DMS153 (cell line): ENCODE measurements at places on chromosomes 7 and 10.

DNA sequence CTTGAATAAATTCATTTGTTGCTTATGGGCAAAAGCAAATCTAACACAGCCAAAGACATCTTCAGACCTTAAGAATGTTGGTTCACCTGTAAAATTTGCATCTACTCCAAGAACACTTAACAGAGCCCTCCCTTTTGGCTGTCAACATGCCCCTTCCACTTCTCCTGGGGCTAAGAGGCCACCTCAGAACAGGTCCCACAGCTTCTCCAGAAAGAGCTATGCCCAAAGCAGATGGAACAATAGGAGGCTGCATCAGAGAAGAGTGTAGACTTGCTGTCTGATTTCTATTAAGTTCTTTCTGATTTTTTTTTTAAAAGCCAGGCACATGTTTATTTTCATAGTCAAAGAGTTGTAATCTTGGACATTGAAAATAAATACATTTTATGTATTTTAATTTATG lies 26.1 kb upstream of the TRIL start:
- no peak for DNase-seq

GRCh38 chr7:19709249-19709578 lies 377 bp upstream of the POLR1F start:
- no peak for DNase-seq

- no peak for DNase-seq
Observed at GRCh38 chr7:17062151-17063044, 180.6 kb upstream of the AGR3 start.

- no peak for DNase-seq
Observed at GRCh38 chr7:15750727-15751126, 64.2 kb upstream of the MEOX2 start.

GRCh38 chr10:30821261-30821993 lies 191.9 kb upstream of the LYZL2 start:
- DNase-seq, result no peak

DNA sequence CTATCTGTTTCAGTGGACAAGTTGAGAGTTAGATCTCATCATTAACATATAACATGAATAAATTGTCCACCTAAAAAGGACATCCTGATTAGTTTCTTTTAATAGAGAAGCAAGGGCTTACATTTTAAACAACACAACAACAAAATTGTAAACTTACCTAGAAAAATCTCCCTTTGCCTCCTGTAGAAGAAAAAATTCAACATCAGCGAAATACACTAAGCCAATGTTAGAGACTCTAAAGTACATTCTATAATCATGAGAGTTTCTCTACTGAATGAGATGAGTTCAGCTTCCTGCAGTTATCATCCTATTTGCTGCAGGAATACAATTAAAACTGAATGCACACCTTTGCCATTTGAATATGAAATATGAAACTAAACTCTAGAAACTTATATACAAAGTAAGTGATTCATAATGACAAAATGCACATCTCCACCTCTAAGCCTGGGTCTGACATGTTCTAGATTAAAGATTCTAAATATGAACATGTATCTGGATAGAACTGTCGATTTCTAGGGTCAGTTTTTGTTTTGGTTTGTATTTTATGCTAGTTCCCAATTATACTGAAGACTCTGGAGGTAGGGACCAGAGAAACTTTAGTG lies 174.8 kb downstream of the PRPF18 start:
- no peak for DNase-seq

DNA sequence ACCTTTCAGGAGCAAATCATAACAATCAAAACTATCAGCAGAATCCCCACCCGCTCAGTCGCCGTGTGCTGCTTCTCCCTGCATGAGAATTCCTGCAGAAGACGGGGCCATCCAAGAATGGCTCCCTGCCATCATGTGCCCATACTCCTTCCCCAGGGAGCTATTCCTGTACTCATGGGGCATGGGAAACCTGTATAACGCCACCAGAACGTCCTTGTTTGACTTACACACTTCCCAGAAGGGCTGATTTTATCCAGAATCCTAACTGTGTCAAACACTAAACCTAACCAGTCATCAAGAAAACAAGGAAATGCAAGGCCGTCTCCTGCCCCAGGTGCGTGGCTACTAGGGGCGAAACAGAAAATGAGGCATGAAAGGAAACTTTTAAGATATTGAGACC lies 16.0 kb downstream of the DIP2C start:
- DNase-seq, result no peak

- DNase-seq, result no peak
Observed at GRCh38 chr7:19442016-19442785, 266.6 kb downstream of the POLR1F start.

GRCh38 chr10:27819781-27820531 lies 74.3 kb upstream of the MKX start:
- no peak for DNase-seq

DNA sequence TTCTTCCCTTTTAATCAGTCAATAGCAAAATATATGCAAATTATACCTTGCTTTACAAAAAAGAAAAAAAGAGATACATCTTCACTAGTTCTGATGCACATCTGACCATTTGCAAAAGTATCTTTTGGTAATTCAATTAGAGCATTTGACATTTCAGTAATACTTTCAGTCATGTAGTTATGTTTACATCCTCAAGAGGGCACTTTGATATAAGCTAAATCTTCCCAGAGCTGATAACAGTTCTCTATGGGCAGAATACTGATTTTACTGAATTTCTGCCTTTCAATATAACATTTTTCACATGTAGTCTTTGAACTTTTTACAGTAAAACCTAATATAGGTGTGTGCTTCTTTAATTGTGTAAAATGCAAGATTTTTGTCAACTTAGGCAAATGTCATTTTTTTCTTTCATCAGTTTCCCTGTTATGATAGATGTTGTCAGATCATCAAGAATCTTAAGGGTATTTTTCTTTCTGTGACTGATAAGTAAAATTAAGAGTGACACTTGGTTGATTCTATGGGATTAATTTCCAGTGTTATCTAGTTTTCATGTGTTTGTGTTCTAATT lies 703.5 kb upstream of the SEMA3D start:
- no peak for DNase-seq

- no peak for DNase-seq
Observed at GRCh38 chr7:138345567-138345966, 114.5 kb upstream of the TRIM24 start.

DNA sequence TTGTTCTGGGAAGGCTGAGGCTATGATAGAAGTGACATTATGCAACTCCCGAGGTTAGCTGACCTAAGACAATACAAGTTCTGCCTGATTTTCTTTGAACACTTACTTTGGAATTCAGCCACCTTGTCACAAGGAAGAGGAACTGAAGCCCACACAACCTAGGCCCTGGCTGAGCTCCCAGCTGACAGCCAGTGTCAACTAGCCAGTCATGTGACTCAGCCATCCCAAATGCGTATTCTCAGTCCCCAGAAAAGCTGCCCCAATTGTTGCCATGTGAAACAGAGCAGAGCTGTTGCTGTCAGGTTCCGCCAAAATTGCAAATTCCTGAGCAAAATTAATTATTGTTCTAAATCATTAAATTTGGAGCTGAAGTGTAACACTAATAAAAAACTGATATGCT lies 1010.0 kb downstream of the XPNPEP1 start:
- DNase-seq, result no peak

DNA sequence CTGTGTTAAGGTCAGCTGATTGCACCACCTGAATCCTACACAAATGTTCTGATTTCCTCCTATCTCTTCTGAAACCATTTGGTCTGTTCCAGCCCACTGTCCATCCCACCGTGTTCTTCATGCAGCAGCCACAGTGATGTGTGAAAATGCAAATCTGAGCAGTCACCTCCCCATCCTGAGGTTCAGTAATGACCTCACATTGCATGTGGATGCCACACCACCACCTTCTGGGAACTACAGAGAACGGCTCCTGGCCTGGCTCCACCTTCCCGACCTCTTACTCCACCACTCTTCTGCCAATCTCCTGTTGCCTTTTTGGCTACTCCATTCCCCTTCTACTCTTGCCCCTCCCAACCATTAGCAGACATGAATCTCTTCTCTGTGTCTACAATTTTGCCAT lies 244.4 kb downstream of the TNS3 start:
- no peak for DNase-seq

GRCh38 chr7:19146699-19147098 lies 1.5 kb upstream of the FERD3L start:
- DNase-seq, result no peak

- DNase-seq, result no peak
Observed at GRCh38 chr7:159010411-159010810, 134.3 kb downstream of the VIPR2 start.

GRCh38 chr7:1156782-1157535 lies 3.0 kb downstream of the ZFAND2A start:
- no peak for DNase-seq

DNA sequence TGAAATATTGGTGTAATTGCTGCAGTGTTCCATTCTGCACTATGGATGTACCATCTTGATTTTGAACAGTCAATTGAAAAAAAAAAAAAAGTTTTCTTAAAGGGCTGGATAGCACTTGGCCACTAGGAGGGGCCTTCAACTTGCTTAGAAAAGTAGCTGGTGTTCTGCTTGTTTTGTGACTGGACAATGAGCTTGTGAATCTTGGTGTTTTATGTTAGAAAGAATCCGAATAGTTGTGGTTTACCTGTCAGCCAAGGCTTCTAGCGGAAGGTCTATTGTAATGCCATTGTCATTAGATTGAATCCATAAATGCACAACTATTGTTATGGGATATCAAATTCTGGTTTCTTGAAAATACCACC lies 77.1 kb downstream of the BMPER start:
- DNase-seq, result no peak

- no peak for DNase-seq
Observed at GRCh38 chr7:93835702-93836101, 54.9 kb downstream of the TFPI2 start.

- no peak for DNase-seq
Observed at GRCh38 chr10:131264110-131264788, 47.3 kb downstream of the TCERG1L start.

DNA sequence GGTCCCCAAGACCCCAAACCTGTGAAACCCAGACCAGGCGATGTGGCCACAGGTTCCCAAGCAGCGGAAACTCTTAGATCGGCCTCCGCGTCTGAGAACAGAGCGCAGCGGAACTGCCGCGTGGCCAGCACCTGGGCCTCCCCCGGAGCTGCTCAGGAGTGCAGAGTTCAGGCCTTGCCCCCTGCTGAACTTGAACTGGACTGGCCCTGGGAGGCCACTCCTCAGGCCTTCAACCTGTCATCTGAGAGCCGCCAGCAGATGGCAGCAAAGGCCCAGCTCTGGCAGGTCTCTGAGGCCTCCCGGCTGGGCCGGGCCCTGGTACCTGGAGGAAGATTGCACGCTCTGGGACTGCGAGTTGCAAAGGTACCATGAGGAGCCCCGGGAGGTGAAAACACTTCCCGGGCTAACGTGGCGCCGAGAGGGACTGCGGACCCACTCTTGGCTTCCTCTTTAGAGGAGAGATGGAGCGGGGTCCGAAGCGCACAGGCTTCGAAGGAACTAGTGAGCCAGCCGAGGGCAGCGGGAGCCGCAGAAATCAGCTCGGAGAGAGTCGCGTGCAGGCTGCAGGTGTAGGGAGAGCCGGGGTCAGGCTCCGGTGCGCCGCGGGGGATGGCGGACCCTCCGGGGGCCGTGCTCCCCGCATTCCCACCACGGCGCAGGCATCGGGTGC lies 89.2 kb downstream of the PAXIP1 start:
- DNase-seq, result peak; percentile 10

DNA sequence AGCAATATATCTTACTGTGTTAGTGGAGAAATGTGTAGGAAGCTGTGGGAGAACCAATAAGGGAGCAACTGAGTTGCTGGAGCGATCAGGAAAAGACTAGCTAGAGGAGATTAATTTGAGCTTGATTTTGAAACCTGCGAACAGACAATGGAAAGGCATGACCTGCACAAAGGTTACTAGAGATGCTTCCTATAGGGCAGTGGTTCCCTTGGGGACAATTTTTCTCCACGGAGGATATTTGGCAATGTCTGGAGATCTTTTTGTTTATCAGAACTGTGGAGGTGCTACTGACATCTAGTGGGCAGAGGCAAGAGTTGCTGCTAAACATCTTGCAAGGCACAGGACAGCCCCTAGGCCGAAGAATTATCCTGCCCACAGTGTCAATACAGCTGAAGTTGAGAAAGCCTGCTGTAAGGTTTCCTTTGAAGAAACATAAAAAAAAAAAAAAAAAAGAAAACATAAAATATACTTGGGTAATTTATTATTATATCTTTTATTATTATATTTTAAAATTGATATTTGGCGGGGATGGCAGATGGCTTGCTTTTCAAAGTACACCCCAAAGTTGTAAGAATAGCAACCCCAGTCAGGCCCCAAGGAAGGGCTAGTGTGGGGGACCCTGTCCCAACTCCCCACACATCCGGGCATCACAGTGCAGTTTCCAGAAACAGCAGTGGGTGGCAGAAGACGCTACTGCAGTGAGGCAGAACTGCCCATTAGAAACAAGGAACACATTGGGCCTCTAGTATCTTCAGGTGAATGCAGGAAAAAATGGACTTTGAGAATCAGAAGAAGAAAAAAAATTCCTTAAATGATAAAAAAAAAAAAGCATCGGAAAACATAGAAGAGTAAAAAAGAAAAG lies 481.6 kb downstream of the SH2D4B start:
- DNase-seq, result peak; percentile 11

- no peak for DNase-seq
Observed at GRCh38 chr10:56537984-56538383, 176.9 kb upstream of the ZWINT start.
